Fibroblast of lung (primary cell): ENCODE measurements at places on chromosomes 2 and 18.

GRCh38 chr2:64750001-64750816 lies 96.5 kb upstream of the SERTAD2 start:
- peak; percentile 60 for DNase-seq

DNA sequence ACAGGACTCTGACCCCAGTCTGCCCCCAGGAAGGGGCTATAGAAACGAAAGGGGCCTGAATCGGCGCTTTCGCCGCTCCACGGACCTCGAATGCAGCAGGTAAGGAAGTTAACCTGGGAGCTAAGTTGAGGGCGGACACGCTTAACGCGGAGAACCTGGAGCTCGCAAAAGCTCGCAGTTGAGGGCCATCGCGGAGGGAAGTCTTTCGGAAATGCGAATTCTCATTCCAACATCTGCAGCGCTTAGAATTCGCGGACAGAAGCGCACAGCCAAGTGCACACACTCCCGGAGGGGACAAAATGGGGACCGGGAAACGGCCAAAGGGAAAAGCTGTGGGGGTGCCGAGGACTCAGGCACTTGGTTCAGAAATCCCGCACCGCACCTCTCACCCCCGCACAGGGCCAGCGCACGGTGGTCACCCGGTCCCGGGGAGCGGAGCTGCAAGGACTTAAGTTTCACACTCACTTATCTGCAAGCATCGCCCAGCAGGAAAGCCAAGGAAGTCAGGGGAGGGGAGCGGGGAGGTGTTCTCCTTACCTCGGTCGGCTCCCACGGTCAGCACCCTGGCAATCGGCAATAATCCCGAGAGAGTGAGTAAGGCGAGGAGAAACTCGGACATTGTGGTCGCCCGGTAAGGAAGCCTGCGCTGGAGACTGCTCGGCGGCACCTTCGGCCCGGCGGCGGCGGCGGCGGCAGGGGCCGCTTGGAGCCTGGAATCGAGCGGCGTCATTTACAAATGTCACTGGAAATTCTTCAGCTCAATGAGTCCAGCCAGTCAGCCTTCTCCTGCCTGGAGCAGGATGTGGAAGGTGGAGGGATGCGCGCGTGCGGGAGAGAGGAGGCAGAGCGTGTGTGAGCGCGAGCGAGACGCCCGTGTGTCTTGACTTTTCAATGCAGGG lies 456 bp downstream of the LRP1B start:
- peak; percentile 83 for DNase-seq

- no peak for DNase-seq
Measured at GRCh38 chr2:156401861-156402260, 34.3 kb upstream of the GPD2 start.

DNA sequence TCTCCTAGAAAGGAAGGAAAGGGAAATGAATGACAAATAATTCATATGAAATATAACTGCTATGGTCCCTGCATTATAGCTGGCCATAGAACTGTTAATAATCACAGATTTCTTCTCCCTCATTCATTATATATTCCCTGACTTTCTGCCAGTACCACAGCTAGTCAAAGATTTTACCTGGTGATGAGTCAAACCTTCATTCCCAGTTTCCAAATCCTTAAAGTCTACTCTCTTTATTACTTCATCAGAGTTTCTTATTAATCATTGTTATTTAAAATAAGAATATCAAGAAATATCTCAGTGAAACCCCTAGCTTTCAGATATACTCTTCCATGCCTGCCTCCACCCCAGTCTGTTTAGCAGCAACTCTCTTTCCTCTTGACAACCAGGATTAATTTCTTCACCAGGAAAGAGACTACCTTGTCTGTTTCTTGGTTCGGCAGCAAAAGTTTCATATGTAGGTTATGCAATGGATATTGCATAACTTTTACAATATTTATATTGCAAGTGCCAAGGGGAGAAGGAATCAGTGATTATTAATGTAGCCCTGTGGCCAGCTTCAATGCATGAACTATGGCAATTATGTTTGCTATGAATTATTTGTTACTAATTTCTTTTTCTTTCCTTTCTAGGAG lies 533.8 kb downstream of the FBXO15 start:
- DNase-seq, result peak; percentile 42

- DNase-seq, result peak; percentile 39
Measured at GRCh38 chr2:234341306-234341985, 155.4 kb downstream of the ARL4C start.

DNA sequence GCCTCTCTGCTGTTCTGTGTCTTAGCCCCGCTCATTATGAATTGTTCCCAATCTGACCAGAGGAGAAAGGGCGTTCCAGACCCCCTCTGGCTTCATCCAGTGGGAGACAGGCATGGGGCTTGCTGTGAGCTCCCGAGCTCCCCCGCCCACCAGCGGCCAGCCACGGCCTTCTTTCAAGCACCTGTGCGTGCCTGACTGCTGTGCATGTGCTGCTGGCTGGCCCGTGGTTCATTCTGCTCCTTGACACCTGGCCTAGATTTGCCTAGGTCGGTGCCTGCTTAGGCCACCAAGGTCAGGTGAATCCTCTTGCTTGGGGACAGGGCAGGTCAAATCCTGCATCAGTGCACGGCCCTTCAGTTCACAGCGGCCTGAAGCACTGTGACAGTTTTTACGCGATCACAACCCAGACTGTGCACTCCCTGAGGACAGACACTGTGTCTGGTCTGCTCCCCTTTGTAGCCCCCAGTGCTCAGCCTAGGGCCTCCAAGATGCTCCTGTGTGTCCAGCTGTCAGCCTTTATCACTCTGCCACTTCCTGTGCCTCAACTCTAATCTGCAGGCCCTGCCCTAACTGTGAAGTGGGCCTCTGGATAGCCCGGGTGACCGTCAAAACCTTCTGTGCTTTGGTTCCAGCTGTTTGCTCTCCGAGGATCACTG lies 3.6 kb upstream of the LPIN1 start:
- DNase-seq, result no peak

DNA sequence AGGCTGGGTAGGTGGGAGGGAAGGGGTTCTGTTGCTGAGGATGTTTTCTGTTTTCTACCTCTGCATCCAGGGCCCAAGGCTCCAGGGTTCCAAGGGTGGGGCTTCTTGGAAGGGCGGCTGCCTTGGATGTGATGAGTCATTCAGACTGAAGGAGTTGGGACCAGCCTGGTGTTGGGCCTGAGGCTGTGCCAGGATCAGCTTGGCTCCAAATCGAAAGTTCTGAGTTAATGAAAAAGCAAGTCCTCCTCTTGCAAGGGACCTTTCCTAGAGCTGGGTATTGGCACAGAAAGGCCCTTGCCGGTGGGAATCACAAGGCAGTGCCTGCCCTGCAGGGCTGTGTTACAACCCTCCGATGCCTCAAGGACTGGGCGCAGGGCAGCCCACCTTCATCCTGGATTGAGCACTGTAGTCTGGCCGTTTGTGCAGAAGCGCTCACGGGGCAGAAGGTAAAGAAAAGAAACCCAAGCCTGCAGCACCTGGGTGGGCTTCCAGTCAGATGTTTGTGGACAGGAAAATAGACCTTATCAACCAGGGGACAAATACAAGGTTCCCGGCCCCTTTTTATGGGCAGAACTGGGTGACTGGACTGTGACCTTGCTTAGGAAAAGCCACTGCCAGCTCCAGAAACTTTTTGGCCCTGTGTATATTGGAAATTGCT lies 52.5 kb upstream of the MCFD2 start:
- peak; percentile 92 for DNase-seq

GRCh38 chr2:127859712-127860085 lies 1.7 kb upstream of the POLR2D start:
- DNase-seq, result no peak

DNA sequence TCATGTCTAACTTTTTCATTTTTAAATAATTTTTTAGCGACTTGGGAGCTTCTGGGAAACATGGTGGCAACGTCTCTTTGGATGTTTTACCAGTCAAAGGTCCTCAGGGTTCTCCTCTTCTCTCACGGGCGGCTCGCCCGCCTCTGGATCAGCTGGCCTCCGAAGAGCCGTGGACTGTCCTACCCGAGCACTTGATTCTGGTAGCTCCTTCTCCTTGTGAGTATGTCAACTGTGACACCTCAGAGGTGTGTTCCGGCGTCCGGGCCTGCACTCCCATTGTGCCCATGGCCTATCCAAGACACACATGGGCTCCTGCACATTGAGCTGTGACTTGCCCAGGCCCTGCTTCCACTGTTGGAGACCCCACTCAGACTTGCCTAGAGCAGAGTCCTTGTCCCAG lies 104.3 kb downstream of the CEP192 start:
- DNase-seq, result no peak

- peak; percentile 2 for DNase-seq
Measured at GRCh38 chr2:150733051-150733618, 245.7 kb upstream of the RND3 start.

- no peak for DNase-seq
Measured at GRCh38 chr2:138238908-138239307, 262.7 kb upstream of the SPOPL start.

- peak; percentile 61 for DNase-seq
Measured at GRCh38 chr18:23257686-23258565, 122.6 kb downstream of the CABLES1 start.

- DNase-seq, result no peak
Measured at GRCh38 chr18:5250603-5251002, 44.9 kb downstream of the ZBTB14 start.

- DNase-seq, result no peak
Measured at GRCh38 chr18:46315161-46315560, 211.0 kb downstream of the HAUS1 start.

GRCh38 chr2:238492840-238493239 lies 66.1 kb downstream of the ASB1 start:
- DNase-seq, result no peak

GRCh38 chr2:145314119-145314633 lies 794.3 kb upstream of the ZEB2 start:
- no peak for DNase-seq

GRCh38 chr18:73461038-73461779 lies 593.4 kb upstream of the NETO1 start:
- DNase-seq, result no peak

GRCh38 chr2:78992451-78992806 lies 33.1 kb upstream of the REG3G start:
- DNase-seq, result no peak

DNA sequence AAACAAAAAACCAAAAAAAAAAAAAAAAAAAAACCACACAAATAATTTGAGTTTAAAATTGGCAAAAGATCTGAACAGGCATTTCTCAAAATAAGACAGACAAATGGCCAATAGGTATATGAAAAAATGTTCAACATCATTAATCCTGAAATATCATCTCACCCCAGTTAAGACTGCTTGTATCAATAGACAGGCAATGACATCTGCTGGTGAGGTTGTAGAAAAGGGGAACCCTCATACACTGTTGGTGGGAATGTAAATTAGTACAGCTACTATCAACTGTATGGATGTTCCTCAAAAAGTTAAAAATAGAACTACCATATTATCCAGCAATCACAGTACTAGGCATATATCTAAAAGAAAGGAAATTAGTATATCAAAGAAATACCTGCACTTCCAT lies 523.1 kb downstream of the XIRP2 start:
- no peak for DNase-seq

GRCh38 chr2:107810734-107811133 lies 16.0 kb upstream of the RGPD4 start:
- no peak for DNase-seq

GRCh38 chr2:60341151-60341550 lies 212.3 kb downstream of the BCL11A start:
- DNase-seq, result no peak

DNA sequence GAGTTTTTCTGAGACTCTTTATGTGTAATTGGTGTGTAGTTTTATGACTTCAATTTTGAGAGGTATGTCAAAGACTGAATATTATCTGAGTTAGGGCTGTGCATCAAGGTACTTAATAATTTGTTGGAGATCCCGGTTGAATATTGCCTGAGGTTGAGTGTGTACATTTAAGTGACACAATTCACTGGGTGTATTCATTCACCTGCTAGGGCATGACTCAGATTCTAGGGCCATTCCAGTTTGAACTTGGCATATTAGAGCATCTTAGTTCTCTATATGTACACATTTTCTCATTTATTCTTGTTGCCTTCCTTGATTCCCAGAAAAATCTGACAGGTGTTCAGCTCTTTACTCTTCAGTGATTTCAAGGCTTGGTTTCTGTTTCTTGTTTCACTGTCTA lies 12.5 kb downstream of the MAP4K4 start:
- DNase-seq, result no peak

DNA sequence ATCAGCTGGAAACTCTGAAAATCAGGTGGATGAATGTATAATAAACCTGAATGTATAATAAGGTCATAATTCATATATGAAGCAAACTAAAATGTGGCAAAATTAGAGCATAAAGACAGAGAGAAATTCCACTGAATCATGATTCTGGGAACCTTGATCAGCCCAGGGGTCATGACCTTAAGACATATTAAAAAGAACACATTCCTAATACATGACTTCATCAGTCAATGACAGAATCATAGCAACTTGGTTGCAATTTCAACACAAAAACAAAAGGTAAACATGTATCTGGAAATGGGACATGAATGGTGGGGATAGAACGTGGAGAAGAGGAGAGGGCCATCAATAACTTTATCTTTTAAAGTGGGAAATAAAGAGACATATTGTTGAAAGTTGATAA lies 17.6 kb downstream of the AFF3 start:
- DNase-seq, result peak; percentile 15

GRCh38 chr2:240309214-240309613 lies 126.2 kb upstream of the GPC1 start:
- DNase-seq, result no peak
